ENCODE measurements at places on chromosomes 3 and 15.

GRCh38 chr3:180290300-180290699 is 253.6 kb upstream of the PEX5L start:
- no peak for DNase-seq

DNA sequence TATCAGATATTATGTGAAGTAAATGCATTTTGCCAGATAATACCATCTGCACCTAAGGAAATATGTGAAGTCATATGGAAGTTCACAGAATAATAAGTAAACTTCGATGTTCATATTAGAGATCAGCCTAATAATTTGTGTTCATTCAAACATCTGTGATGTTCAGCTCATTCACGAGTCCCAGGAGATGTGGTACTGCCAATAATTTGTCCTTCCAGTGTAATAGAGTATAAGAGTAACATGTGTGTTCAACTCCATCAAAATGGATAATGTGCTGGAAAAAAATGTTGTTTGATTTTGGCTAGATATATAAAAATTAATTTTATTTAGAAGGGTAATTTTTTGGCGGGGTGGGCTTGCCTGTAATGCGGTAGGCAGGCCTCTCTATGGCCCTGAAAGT is 75.4 kb upstream of the ARL6 start:
- no peak for DNase-seq

GRCh38 chr3:191246630-191247029 is 47.6 kb downstream of the OSTN start:
- no peak for DNase-seq

DNA sequence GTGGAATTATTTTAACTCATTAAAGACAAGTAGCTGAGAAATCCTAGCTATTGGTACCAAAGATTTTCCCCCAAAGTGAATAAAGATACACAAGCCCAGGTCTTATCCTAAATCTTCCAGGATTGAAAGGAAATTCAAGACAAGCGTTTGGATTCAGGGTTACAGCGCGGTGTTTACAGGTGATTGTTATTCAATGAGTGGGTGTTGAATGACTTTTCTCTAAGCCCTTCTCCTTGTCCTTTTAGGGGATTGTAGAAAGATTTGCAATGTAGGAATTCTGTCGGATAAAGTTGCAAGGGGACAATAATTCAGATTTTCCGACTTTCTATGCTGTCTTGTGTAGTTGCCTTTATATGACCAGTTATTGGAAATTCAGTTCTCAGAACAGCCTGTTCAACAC is 57.2 kb downstream of the USP13 start:
- DNase-seq = no peak

DNA sequence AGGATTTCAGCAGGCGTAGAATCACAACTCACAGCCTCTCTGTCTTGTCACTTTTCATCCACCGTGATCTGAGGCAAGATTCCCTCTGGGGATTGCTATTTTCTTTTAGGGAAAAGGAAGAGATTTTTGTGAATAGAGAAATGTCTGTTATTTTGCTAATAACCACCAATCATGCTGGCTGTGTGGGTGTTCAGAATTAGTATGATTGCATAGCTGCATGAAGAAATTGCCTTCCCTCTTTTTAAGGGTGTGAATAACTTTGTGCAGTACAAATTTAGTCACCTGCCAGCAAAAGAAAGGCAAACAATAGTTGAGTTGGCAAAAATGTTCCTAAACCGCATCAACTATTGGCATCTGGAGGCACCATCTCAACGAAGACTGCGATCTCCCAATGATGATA is 60.8 kb downstream of the KAT2B start:
- no peak for DNase-seq

- DNase-seq = no peak
Measured at GRCh38 chr3:8652324-8652987, 7.9 kb upstream of the SSUH2 start.

- no peak for DNase-seq
Measured at GRCh38 chr3:12964711-12965612, 108.3 kb downstream of the IQSEC1 start.

DNA sequence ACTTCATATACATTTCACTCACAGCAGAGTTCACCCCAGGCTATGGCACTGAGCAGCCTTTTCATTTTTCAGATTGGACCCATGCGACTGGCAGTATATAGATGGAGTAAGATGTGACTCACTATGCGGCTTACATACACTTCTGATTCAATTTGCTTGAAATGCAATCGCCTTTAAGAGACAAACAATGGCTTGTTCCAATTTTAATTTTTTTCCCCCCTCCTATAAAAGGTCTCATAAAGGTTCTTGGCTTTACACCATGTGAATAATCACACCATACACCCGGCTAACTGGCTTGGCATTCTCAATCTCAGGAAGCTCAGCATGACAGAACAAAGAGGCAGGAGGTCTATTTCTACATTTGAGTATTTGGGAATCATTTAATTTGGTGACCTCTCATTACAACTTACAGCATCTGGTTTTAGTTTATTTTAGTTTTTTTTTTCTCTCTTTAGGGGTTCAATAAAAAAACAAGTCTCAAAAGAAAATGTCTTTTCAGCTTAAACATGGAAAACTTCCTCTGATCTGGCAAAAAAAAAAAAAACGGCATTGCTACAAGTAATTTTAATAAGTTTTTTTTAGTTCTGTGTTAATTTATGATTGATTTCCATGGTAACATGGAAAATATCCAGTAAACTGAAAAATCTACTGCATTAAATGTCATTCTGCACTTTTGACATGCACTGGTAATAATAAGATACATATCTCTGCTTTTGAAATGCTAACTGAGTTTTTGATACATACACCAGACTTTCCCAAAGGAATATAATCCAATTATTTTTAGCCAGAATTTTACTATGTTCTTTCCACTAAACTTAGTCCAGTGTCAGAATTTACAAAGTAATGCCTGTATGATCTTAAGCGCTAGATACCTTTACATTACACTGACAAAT is 38.8 kb downstream of the GADL1 start:
- DNase-seq = no peak

GRCh38 chr3:42033741-42034140 is 57.4 kb upstream of the TRAK1 start:
- DNase-seq = no peak

DNA sequence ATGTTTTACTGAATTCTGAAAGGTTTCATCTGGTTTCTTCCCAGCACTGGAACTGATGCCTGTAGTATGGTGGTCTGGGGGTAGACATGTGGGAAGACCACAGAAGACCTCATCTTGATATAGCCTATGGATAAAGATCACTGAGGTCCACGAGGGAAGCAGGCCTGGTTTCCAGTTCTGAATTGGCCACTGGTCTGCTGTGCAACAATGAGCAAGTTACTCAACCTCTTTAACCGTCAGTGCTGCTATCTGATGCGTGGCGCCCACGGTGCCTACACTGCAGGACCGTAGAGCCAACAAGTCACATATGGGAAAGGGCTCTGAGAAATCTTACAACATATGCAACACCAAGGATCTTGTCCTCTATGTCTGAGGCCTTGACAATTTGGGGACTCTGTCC is 13.3 kb downstream of the TLE3 start:
- no peak for DNase-seq
